NCI-H187 (cell line): ENCODE measurements at places on chromosomes 3 and 15.

GRCh38 chr3:194399166-194399565, at the start of gene GP5:
Gene GP5, minus strand, starts transcription at chr3:194399266. Its CDS starts 984 bp downstream, at chr3:194398282.
- no peak for DNase-seq

- no peak for DNase-seq
These were observed 56.5 kb downstream of the CHCHD6 start for GRCh38 chr3:126760541-126760940.

DNA sequence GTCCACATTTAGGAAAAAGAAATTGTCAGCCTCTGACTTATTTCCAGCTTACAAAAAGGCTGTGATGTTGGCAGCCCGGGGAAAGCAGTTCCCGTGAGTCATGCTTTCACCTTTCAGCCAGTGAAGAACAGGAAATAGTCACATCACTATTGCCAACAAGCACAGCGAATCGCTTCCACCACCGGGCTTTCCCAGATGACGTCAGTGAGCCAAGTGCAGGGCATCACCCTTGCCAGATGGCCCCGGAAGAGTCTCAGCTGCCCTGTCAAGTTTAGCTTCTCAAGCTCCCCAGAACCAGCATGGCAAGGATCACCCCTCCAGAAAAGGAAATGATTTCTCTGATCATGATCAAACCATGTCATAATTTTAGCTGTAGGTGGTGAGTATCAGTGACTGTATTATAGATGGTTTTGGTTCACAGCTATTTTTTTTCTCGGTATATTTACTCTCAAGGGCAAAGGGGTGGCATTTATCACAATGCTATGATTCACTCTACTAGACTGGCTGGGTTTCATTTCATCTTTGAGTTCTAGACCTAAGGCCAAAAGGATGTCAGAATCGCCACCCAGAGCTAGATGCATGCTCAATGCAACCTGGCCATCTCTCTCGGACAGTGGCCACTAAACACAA, 32.9 kb downstream of the B3GNT5 start:
- no peak for DNase-seq

DNA sequence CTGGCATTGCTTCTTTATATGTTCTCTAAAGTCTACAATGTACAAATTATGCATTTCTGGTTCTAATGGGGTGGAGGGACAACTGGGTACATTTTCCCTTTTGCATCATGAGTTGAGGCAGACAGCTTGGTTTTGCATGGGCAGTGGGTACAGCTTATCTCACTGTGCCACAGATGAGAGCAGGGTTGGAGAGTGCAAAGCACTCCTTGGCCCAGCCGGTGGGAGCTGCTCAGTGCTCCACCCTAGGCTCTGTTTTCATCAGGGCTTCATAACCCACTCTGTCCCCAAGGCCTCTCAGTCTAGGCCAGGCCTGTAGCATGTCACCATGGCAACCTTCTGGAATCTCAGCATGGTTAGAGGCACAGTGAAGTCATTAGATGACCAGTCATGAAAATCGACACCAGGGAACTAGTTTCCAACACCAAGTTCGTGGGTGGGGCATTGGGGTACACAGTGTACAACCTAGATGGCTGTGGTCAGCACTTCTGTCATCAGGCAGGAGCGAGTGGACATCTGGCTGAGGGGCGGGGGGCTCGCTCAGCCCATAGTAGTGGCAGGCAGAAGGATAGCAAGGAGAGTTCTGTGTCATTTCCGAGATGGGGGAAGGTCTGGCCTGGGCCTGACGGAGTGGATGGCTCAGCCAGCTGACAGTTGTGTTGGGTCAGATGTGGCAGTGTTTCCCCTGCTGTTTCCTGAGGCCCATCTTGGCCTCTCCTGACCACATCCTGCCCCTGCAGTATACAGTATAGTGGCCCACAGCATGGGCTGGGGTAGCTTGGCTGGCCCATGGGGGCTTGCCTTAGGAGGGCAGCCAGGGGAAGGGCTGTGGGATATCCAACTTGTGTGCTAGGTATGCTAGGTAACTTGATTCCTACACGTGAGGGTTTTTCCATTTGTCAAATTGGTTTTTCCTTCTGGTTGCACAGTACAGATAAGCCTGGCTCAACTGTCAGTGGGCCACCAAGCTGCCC, 75.7 kb upstream of the PRR23C start:
- DNase-seq, result no peak

GRCh38 chr3:50345008-50345407, 524 bp downstream of the ZMYND10 start:
- DNase-seq, result no peak

GRCh38 chr3:43102773-43103480, 3.0 kb downstream of the POMGNT2 start:
- no peak for DNase-seq

- DNase-seq, result no peak
These were observed 63.4 kb downstream of the TPRG1 start for GRCh38 chr3:189235214-189235613.
